AG09309 (cell line): ENCODE measurements at places on chromosomes 4 and X.

GRCh38 chrX:51837921-51838320 is 55.5 kb upstream of the MAGED1 start:
- DNase-seq, result peak; percentile 2

DNA sequence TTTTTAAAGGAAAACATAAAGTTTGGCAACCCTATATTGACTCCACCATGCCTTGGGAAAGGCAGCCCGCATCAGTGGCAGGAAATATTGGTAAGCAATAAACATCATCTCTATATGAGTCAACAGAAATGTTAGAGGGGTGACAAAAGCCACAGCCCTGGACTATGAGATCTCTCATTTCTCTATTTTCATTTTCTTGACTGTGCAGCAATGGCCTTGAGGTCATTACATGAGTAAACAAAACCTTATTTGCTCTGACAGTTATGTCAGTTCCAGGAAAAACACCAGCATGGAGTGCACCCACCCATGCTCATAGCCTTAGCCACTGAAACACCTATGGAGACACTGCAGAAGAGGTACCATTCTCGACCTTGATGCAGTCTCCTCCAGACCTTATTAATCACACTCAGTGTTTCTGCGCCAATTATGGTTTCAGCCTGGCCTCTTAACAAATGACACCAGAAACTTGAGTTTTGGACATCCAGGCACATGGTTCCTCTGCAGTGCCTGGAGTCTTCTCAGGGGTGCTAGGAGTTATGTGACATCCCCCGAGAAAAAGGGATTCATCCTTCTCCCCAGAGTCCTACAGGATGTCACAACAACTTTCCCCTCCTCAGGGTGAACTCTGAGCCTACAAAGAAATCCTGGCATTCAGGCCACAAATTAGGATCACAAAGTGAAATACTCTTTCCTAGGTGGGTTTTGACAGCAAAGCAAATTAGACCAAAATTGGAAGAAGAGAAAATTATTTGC is 16.0 kb upstream of the HPGD start:
- no peak for DNase-seq

DNA sequence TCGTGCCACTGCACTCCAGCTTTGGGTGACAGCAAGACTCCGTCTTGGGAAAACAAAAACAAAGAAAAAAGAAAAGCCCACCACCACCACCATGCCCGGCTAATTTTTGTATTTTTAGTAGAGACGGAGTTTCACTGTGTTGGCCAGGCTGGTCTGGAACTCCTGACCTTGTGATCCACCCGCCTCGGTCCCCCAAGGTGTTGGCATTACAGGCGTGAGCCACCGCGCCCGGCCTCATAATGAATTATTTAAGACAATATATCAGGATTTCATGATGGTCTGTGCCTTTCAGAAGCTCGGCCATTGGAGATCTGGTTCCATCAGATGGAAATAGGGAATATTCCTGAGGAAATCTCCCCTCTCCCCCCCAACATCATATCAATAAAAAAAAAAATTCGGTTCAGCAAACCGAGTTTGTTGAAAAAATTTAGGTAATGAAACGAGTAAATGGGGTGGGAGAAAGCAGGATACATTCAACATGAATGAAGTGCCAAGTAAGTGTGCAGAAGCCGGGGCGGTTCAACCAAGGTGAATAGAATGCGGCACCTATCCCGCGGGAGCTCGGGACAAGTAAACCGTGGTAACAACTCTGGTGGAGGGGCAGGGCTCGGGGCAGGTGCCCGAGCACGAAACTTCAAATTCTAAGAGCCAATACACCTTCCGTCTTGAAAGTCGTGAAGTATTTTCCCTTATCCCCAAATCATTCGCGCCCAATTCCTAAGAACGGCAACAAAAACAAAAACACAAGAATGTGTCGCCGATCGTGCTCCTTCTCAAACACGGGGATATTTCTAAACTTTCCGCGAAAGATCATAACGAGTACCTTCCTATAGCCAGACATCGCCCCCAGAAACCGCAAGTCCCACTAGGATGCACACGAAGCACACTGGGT is 773 bp upstream of the TXLNG start:
- DNase-seq, result no peak

DNA sequence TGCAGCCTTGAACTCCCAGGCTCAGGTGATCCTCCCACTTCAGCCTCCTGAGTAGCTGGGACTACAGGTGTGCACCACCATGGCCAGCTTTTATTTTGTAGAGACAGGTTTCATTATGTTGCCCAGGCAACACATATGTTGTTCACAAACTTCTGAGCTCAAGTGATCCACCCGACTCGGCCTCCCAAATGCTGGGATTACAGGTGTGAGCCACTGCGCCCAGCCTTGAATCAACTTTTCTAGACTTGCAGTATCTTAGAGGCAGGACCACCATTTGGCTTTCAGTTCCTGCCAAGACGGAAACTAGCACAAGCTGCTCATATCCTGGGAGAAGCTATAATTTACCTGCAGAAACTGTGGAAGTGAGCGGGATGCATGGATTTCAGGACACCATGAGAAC is 19.9 kb downstream of the NAT8L start:
- no peak for DNase-seq

DNA sequence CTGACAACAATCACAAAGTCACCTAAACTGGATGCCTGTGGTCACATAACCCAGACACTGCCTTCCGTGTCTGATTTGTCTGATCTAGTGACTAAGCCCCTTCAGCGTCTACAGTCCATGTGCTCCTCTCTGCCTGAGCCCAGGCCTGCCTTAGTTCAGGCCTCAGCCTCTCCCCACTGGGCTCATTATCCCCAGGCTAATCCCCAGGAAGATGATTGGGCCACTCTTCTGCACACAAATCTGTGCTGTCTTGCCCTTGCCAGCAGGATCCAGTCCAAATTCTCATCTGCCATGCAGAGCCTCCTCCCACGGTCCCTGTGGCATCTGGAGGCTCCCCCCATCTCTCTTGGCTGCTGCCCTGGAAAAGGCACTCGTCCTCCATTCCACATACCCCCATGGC is 96.5 kb downstream of the SLC2A9 start:
- DNase-seq, result no peak
